Gastrocnemius medialis (tissue), 4 donors: ENCODE measurements at places on chromosomes 6 and 20. TPM values are rescaled to one million over a fixed set of nuclear protein-coding genes. Genes with fewer than 3 reads are reported as not detected.

VSTM2L gene
- total RNA-seq, result 1.6 TPM

- H3K4me1 ChIP-seq, result peaks cover 32% of the 10 kb centered on the region
- H3K27ac ChIP-seq, result no peak overlapping the region
- no peak overlapping the region for H3K4me3 ChIP-seq
- DNase-seq, result no peak
- H3K27me3 ChIP-seq, result no peaks in the 10 kb centered on the region
- H3K36me3 ChIP-seq, result peaks cover 28% of the 10 kb centered on the region
Measured at GRCh38 chr6:44431118-44431725, 43.7 kb downstream of the CDC5L start.

DNA sequence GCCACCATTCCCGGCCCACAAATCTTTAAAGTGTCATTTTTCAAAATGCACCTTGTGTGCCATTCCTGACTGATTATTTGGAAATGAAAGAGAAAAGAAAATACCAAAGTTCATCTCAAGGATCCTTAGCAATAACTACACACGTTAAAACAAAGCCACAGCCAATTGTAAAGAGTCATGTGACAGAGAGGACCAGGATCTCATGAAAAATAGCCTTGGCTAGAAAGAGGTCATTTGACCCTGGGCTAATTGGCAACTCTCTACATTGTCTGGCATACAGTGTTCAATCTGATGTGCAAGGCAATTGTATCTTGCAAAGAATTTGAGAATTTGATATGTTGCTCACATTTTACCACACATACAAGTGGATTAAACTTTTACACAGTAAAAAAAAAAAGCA, 31.6 kb upstream of the HLA-G start:
- H3K27me3 ChIP-seq, result peaks cover 32% of the 10 kb centered on the region
- DNase-seq, result no peak
- no peaks in the 10 kb centered on the region for H3K36me3 ChIP-seq
- no peaks in the 10 kb centered on the region for H3K4me1 ChIP-seq

DNA sequence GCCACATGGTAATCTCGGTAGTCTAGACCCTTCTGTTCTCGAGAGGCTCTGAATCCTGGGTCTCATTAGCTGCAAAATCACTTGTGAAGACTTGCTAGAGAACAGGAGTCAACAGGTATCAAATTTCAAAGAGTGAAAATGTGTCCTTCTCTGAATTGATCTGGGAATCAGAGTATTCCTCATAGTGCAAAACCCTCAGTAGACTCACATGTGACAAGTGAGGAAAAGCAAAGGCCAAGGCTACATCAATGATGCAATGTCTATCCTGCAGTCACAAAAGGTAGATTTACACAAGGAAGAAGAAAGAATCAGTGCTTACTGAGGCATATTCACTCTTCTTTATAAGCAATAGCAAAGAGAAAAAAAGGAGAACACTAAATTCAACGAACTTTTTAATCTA, 1220.0 kb upstream of the GJE1 start:
- H3K4me1 ChIP-seq, result peaks cover 11% of the 10 kb centered on the region
- H3K36me3 ChIP-seq, result no peaks in the 10 kb centered on the region

GRCh38 chr6:155861821-155862220, 406.2 kb upstream of the NOX3 start:
- no peak overlapping the region for H3K27ac ChIP-seq
- H3K27me3 ChIP-seq, result no peaks in the 10 kb centered on the region
- H3K4me3 ChIP-seq, result no peak overlapping the region
- no peaks in the 10 kb centered on the region for H3K4me1 ChIP-seq

GRCh38 chr6:33689879-33690278, 21.6 kb downstream of the UQCC2 start:
- no peaks in the 10 kb centered on the region for H3K27me3 ChIP-seq
- H3K4me3 ChIP-seq, result no peak overlapping the region
- H3K27ac ChIP-seq, result no peak overlapping the region
- peaks cover 32% of the 10 kb centered on the region for H3K4me1 ChIP-seq
- no peak for DNase-seq

BFSP1 gene
- not detected for total RNA-seq

DNA sequence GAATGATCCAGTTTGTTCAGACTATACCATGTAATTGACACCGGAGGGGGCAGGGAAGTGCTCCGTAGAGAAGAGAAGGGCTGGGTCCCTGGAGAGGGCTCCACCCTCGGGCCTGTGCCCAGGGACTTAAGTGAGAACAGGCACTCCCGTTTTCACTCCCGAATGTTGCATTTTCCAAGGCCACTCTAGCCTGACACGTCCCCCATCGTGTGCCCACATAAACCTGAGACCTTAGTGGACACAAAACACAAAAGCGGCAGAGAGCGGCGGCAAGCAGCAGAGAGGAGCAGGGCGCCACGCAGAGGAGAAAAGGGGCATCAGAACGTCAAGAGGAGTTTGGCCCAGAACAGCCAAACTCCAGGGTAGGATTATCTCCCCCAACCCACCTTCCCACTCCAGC, 1405.1 kb downstream of the GRIK2 start:
- no peaks in the 10 kb centered on the region for H3K36me3 ChIP-seq
- no peaks in the 10 kb centered on the region for H3K4me1 ChIP-seq
- no peak overlapping the region for H3K4me3 ChIP-seq
- H3K27ac ChIP-seq, result no peak overlapping the region
- no peak for DNase-seq

CDH26 gene
- total RNA-seq, result 0.27 TPM

DNA sequence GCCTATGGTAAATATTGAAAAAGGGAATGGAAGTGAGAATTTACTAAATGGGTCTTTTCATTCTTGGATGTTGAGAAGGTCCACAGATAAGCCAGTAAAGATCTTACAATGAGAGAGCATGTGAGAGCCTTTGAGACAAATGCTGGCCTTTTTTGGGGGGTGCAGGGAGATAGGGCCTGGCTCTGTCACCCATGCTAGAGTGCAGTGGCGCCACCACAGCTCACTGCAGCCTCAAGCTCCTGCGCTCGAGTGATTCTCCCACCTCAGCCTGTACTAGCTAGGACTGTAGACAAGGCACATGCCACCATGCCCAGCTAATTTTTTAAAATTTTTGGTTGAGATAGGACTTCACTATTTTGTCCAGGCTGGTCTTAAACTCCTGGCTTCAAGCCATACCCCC, 63.2 kb upstream of the TMEM181 start:
- no peak for DNase-seq
- H3K36me3 ChIP-seq, result no peaks in the 10 kb centered on the region
- no peak overlapping the region for H3K27ac ChIP-seq
- H3K4me1 ChIP-seq, result no peaks in the 10 kb centered on the region
- no peak overlapping the region for H3K4me3 ChIP-seq

EYA4 gene
- total RNA-seq, result 33.7 TPM

SS18L1 gene
- total RNA-seq, result 14.0 TPM

DNA sequence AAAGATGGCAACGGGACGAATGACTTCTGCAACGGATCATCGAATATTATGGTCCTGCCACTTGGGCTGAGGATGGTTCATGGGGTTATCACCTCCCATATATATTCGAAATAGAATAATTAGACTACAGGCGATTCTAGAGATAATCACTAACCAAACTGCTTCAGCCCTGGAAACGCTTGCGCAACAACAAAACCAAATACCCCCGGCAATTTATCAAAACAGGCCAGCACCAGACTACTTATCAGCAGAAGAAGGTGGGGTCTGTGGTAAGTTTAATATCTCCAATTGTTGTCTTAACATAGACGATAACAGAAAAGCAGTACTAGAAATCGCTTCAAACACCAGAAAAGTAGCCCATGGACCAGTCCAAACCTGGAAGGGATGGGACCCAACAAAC, 31.0 kb upstream of the ULBP3 start:
- H3K4me1 ChIP-seq, result no peaks in the 10 kb centered on the region
- H3K27me3 ChIP-seq, result no peaks in the 10 kb centered on the region
- H3K27ac ChIP-seq, result no peak overlapping the region
- no peak overlapping the region for H3K4me3 ChIP-seq
- no peaks in the 10 kb centered on the region for H3K36me3 ChIP-seq
- DNase-seq, result no peak

DNA sequence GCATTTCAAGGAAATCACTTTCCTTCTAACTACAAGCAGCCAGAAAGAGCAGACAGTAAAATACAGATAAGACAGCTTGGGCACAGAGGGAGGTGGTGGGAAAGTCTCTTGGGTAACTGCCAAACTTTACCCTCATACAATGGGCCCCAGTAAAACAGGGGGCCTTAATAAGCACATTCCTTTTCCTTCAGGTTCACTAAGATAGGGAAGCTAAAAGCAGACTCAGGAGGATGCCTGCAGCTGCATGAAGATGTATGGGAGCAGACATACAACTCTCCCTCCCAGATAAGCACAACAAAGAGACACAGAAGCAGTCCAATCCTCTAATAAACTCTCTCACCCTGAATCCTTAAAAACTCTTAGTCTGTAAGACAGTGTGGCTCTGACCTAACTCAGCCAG, 49.0 kb downstream of the SIM1 start:
- no peaks in the 10 kb centered on the region for H3K27me3 ChIP-seq
- no peak overlapping the region for H3K4me3 ChIP-seq
- no peaks in the 10 kb centered on the region for H3K36me3 ChIP-seq
- DNase-seq, result no peak
- no peak overlapping the region for H3K27ac ChIP-seq

PTCRA gene
- not detected for total RNA-seq

GRCh38 chr20:33466303-33466646, 22.7 kb upstream of the SNTA1 start:
- no peak for DNase-seq
- no peak overlapping the region for H3K27ac ChIP-seq
- no peaks in the 10 kb centered on the region for H3K36me3 ChIP-seq
- H3K27me3 ChIP-seq, result no peaks in the 10 kb centered on the region
- H3K4me1 ChIP-seq, result no peaks in the 10 kb centered on the region

DNA sequence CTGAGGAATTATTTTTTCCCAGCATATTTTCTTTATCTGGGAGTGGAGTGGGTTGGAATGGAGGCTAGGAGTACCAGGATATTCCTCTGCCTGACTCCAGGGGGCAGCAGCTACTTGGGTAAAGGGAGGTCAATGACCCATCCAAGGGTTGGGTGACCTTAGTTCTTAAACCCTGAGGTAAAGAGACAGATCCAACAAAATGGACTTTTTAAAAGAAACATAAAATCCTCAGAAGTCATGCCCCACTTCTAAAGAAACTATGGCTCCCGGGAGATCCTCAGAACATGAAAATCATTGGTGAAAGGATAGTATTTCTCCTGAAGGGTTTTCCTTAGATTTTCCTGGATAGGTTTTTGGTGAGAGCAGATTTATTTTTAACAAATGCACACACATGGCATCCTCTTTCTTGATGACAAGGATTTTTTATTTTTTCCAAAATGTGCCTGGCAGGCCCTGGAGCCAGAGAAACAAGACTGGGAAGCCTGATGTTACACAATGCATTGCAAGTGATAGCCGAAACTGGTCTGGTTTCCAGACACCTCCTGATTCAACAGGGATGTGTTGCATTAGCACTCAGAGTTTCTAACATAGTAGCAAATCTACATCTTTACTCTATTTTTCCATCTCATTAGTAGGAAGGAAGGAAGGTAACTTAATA, 240.9 kb upstream of the BTBD3 start:
- H3K36me3 ChIP-seq, result no peaks in the 10 kb centered on the region
- H3K4me1 ChIP-seq, result no peaks in the 10 kb centered on the region
- H3K27me3 ChIP-seq, result no peaks in the 10 kb centered on the region
- H3K27ac ChIP-seq, result no peak overlapping the region
- no peak overlapping the region for H3K4me3 ChIP-seq

RAET1L gene
- not detected for total RNA-seq

FKBP1C gene
- total RNA-seq, result not detected

DNA sequence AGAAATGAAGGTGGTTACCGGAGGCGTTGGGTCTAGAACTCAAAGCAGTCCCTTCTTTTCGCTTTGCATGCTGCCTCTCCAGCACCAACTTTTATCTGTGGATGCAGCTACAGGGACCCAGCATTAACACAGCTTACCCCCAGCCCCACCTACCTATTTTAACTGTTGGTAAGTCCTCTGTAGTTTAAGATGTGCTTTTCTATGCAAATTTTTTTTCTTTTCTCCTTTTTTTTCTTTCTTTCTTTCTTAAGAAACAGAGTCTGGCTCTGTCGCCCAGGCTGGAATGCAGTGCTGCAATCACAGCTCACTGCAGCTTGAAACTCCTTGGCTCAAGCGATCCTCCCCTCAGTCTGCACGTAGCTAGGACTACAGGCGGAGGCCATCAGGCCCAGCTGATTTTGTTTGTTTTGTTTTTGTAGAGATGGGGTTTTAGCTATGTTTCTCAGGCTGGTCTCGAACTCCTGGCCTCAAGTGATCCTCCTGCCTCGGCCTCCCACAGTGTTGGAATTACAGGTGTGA, 6.5 kb upstream of the USP45 start:
- H3K4me1 ChIP-seq, result peaks cover 12% of the 10 kb centered on the region
- DNase-seq, result no peak
- no peaks in the 10 kb centered on the region for H3K36me3 ChIP-seq
- peak overlapping the region; percentile 89 for H3K4me3 ChIP-seq
- no peaks in the 10 kb centered on the region for H3K27me3 ChIP-seq

DNA sequence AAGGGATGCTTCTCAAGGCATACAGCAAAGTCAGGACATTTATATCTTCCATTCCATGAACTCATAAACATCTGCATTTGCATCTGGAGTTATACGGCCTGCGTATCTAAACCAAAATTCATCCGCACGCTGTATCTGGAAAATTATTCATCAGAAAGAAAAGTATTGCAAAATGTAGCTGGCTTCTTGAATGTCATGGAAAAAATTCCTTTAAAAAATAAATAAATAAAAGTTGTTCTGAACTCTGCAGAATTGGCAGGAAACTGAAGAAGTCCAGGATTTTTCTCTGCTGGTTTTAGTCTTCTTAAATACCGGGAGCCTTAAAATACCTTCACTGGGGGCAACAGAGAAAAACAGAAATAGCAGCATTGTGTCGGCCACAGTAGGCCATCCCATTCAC, 23.7 kb upstream of the FOXF2 start:
- H3K27me3 ChIP-seq, result no peaks in the 10 kb centered on the region
- no peak for DNase-seq
- H3K27ac ChIP-seq, result no peak overlapping the region
- no peaks in the 10 kb centered on the region for H3K4me1 ChIP-seq
- no peak overlapping the region for H3K4me3 ChIP-seq
- H3K36me3 ChIP-seq, result no peaks in the 10 kb centered on the region

DNA sequence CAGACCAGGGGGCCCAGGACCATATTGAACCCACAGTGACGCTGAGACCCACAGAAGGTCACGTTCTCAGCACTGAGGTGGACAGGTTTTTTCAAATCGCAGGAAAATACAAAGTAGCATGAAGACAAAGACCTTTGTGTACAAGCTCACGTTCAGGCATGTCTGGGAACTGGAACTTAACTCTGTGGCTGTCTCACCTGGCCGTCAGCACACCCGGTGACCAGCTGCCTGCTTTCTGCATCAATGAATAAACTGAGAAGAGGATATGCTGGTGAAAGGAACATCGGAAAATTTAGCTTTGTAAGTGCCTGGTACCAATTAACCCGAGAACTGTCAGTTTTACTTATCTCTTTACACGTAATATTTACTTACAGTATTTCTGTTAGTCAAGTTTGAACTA, 36.5 kb downstream of the WDR27 start:
- H3K27ac ChIP-seq, result no peak overlapping the region
- H3K36me3 ChIP-seq, result no peaks in the 10 kb centered on the region

SLC22A23 gene
- total RNA-seq, result 11.9 TPM

CAGE1 gene
- total RNA-seq, result not detected
